ENCODE measurements at places on chromosomes 3 and 15.

DNA sequence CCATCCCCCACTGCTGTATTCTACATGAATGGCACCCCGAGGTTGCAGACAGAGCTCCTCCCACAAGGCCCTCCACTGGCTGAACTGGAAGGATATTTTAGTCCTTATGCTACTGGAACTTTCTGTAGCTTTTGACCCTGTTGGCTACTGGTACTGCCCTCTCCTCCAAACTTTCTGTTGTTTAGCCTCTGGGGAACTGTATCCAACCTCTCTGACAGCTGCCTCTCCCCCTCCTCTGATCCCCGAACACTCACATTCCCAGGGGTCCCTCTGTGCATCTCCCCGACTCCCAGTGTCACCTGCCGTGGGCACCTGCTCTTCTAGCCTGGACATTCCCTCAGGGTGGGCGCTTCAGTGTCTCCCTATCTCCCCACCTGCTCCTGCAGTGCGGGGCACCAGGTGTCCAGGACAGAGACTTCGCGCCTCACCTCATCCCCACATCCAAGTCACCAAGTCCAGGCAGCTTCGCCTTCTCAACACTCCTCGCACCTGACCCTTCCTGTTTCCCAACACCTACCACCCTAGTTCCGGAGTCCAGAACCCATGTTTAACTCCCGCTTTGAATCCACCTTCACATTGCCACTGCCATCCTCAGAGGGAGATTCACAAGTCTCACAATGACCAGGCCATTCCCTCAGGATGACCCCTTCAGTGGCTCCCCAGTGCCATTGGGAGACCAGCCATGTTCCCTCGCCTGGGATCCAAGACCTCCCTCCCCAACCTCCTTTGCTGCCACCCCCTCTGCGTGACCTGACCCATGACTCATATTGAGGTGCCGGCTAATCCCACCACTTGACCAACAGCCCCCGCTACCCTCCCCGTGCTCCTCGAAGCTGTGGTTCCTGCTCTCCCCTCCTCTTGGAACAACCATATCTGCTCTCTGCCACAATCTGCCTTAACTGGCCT, 34.2 kb downstream of the BDH1 start:
- no peak for DNase-seq

- DNase-seq, result no peak
Observed at GRCh38 chr3:123651449-123652341, 66.8 kb upstream of the HACD2 start.

DNA sequence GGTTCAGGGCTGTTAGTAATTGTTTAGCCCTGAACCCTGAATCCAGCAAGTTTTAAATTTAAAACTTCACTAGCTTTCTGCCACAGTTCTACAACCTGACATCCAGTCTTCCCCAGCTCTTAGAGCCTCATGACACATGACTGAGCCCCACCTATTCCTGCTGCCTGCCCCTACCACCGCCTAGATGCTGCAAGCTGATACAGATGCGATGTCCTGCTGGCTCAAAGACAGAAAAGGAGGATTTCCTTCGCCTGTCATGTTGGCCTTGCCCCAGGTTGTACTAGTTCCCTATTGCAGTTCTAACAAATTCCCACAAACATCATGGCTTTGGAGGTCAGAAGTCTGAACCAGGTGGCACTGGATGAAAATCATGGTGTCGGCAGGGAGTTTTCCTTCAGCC, 510.6 kb upstream of the PPP2R3A start:
- DNase-seq, result no peak

- DNase-seq, result no peak
Observed at GRCh38 chr3:53102601-53103147, 27.6 kb downstream of the RFT1 start.

DNA sequence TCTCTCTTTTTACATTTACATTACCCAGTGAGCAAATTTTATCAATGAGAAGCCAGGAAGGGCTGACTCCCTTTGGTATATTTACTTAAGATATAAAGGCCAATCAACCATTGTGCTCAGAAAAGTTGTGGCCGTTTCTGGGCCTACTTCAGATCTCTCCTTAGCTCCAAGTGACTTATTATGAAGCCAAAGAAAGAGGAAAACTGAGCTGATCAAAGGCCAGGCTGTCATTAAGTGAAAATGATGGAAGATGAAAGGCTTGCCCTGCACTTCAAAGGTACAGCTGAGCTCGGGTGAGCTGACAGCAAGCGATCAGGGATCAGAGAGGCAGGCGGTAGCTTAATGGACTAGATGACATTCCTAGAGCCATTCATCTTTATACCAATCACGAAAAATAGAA, 24.8 kb downstream of the VGLL4 start:
- DNase-seq, result peak; percentile 32

DNA sequence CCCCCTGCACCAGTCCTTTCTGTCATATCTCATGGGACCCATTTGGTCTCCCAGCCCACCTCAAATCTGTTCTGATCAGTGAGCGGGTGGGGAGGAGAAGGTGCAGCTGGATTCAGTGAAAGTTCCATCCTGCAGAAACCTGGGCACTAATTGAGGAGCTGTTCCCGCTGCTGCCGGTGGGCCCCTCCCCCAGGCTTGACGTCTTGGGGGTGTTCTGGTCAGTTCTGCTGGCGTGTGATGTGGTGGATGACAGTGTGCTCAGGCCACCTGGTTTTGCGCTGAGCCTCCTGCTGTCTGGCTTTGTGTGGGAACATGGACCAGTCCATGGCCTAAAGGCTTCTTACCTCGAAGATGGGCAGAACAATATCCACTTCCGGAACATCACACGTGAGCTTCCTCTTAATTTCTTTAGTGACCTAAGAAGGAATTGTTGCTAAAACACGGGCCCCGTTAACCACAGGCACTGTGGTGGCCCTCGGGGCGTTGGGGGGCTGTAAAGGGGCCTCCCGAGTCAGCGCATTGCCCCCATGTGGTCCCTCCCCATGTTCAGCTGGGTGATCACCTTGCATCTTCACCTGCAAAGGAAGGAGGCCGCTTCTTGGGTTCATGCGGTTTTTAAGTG, 59.7 kb downstream of the RGMA start:
- DNase-seq, result no peak

DNA sequence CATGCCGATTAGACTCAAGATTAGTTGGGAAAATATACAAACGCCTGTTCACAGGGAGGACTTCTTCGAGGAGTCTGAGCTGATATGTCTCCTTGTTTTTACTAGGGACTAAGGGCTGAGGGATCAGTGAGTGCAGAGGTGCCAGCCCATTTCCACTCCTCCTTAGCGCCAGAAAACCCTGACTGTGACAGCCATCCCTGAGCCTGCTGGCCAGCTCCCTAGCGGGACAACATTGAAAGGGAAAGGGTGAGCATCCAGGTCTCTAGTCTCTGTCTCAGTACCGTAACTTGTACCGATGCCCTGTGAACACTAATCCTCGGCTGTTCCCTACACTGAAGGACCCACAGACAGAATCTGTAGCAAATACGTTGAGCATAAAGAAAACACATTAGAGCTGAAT, 243.4 kb downstream of the WNT5A start:
- DNase-seq, result peak; percentile 25

- DNase-seq, result no peak
Observed at GRCh38 chr3:143146486-143147274, 27.1 kb downstream of the CHST2 start.

GRCh38 chr3:152071924-152072323, 196.8 kb upstream of the MBNL1 start:
- DNase-seq, result peak; percentile 54

DNA sequence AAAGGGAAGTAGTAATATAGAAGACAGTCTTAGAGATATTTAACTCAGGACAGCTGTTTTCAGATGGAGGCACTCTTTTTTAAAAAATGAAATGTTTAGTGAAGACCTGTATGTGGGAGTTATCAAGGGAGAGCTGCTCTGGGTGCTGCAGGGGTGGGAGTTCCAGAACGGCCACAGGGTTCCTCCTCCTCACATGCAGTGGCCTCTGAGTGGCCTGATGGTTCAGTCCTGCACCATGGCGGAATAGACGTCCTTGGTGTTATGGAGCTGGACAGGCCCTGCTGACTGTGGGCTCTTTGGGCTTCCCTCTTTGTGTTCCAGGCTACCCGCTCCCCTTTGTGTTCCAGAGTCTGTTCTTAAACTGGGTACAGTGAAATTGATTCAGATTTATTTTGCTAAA, 126.1 kb downstream of the CHST2 start:
- no peak for DNase-seq

- DNase-seq, result peak; percentile 60
Observed at GRCh38 chr3:101381809-101382208, 61.4 kb upstream of the IMPG2 start.

- no peak for DNase-seq
Observed at GRCh38 chr15:57184502-57184901, 191.8 kb upstream of the CGNL1 start.

DNA sequence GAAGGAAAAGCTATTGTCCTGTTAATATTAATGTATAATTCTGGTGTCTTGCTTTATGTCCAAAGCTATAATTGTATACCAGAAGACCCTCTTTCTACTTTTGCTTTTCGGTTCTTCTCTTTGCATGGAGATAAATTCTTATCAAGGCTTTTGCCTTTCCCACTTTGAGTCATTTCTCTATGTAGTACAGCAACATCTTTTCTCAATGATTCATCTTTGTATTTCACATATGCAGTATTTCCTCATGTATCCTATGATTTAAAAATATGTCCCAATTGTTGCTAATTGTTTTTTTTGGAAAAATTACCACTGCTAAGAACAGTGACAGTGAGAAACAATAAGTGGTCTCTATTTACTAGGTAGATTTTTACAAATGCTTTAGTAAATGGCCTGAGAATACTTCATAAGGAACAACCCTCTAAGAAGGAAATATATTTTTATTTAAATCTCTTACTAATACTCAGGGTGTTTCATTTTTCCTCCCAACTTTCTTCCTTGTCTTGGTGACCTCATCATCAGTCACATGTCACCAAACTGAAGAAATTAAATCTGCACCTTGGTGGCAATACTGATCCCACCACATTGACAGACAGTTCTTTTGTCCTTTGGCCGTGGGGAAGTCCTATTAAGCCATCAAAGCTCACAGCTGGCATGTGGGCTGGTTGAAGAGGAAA, 290.6 kb downstream of the SATB1 start:
- DNase-seq, result no peak

DNA sequence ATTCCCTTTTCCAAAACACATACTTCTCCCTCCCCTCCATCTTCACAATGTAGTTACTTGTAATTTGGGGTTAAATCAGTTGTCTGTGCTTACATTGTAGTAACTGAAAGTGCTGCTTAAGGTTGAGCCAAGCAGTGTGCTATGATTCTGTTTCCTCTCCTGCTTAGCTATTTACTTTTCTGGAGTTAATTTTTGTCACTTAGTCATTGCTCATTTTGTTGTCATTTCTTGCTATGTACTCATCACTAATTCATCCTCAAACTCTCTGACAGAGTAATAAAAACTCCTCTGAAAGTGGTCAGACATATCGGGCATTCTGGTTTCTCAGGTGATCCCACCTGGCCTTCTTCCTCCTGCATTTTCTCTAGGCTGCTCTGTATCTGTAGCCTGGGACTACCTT, 80.7 kb downstream of the PPARG start:
- DNase-seq, result no peak

- no peak for DNase-seq
Observed at GRCh38 chr15:63045465-63045840, 2.9 kb downstream of the TPM1 start.

DNA sequence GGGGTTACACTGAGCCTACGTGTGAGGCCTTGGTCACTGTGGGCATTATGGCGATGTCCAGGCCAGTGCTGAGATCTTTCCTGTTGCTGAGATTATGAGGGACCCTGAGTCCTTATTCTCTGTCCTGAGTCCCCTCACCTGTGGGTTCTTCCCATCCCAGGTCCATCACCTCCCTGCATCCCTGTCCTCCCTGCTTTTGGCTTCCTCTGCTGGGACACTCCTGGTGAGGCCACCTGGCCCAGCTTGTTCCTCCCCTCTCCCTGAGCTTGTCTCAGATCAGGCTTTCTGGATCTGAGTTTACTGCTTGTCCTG, 36.1 kb downstream of the AMOTL2 start:
- DNase-seq, result no peak

DNA sequence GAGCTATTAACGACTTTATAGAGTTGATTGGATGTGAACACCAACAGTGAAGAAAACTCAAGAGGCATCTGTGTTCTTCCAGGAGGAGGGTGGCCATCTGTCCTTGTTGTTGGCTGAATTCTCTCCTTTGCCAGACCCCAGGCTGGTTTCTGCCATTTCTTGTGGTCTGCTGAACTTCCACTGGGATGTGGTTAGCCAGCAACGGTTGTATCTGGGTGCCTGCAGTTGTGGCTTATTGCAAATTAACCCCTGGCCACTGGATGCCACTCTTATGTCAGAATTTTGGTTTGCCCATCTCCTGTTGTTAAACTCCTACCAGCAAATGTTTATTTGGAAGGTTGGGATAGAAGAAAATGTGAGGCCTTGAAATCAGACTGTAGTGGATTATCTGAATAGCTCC, 163.6 kb upstream of the TBC1D5 start:
- DNase-seq, result no peak

- no peak for DNase-seq
Observed at GRCh38 chr15:25905140-25905539, 42.0 kb upstream of the ATP10A start.

DNA sequence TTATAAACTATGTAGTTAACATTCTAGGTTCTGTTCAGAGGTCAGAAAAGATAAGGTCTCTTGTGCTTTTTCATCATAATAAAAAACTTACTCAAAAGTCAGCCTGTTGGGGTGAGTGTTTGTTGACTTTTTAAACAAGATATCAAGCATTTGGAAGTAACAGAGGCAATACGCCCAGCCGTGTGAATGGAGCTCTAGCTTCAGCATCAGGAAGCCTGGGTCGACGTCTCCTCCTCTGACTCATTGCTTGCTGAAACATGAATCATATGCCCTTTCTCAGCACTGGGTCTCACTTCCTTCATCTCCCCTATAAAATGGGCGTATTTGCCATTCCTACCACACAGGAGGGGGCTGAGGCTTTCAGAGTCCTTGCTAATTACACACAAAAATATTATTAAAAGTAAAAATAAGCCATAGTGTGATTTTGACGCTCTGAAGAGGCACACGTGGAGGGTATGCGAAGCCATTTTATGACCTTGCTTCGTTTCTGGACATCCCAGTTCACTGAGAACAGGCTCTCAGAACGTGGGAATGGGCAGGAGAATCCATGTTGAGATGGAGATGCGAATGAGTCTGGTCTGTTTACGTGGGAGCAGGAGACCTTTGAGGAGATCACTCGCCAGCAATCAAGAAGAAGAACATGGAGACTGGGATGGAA, 220.8 kb upstream of the TPRG1 start:
- peak; percentile 27 for DNase-seq

DNA sequence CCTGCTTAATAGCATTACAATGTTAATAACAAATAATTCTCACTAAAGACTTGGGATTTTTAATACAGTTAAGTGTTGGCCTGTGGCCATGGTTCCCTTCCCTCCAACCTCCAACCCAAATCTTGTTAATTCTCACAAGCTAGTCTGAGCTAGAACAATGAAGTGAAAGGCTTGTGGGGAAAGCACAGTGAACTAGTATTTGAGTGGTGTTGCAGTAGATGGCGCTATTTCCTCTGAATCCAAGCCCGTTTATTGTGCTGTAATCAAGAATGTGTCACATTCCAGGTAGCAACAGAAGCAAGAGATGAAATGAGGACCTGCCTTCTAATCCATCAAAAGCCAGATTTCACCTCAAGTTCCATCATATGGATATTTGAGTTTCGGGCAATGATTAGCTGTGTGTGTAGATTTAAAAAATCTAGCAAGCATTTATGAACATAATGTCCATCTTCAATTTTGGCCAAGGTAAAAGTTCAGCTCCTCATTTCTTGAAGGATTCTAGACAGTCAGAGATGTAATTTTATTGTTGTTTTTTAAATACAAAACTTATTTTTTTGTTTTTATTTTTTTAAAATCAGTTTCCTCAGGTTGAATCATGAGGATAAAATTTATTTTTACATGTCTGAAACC, 160.7 kb downstream of the SQOR start:
- DNase-seq, result peak; percentile 94

- no peak for DNase-seq
Observed at GRCh38 chr15:26901041-26901440, 34.2 kb downstream of the GABRA5 start.

GRCh38 chr3:23589602-23590001, 216.2 kb upstream of the UBE2E1 start:
- DNase-seq, result no peak

All from NCI-H69 (cell line).